ENCODE measurements at places on chromosomes 12 and 14.
A peak's percentile ranks its signal among the peaks of the same experiment; 100 is the strongest.

DNA sequence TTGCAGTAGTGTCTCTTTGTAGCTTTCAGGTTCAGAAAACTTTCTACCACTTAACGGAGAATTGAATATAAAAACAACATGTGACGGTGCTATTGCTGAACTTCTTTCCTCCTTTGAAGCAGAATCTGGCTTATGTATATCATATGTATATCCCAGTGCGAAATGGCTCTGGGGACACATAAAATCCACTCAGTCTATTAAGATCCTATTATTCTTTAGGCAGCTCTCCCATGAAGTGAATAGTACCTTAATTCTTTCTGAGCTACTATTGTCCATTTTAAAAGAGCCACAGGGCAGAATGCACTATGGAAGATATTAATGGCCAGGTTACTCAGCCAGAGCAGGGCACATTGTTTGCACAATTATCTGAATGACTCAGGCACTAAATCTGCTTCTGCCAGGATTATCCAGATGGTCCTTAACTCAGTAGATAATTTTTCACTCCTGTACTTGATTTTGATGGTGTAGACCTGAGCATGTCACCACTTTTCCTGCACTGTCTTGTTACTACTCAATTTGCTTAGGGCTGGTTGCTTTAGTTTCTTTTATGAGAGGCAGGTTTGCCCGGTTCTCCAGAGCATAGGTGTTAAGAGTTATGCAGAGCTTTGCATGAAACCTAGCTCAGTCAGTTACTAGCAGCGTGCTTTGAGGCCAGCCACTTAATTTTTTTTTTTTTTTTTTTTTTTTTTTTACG lies 5.5 kb downstream of the CNTN1 start:
- no peak for DNase-seq

- DNase-seq: no peak
These were observed 5.6 kb upstream of the E2F7 start for GRCh38 chr12:77070800-77071449.

DNA sequence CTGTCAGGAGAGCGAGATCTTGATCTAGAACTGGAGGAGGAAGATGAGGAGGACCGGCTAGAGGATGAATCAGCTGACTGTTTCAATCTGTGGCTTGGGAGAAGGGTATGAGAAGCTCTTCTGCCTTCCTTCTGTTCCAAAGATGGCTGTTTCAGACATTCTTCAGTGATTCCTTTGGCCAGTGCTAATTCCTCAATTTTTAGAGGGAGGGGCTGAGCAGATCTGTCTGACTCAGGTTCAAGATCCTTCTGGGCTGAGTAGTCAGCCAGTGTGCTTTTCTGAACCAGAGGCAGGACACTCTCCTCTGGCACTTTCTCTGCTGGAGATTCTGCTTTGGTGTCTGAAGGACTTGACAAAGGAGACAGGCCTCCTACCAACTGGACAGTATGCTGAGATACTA lies 15.2 kb downstream of the ACIN1 start:
- DNase-seq: no peak

DNA sequence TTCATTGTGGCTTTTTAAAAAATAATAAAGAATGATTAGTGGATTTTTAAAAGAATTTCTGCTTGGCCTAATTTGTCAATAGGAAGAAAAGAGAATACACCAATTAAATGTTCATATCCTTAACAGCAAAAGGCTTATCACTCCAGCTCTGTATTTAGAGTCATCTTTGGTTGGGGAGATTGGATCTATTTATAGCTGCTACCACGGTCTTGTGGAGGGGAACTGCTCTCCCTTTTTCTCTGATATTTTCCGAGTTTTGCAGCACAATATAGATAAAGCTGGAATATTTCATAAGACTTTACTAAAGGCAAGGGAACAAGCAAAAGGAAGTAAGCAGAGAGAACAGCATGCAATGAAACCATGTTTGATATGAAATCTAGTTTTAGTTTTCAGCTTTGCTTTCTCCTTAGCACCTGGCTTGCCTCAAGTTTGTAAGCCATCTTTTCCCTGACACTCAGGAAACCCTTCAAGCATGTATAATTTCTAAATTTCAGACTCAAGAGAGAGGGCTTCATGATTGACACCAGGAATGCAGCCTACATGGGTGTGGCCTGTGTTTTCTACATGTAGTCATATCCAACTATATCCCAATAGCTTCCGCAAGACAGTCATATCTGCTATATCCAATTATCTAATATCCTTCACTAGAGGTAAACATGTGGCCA lies 35.2 kb downstream of the BRMS1L start:
- DNase-seq: no peak

GRCh38 chr14:63542231-63542999 lies 762 bp downstream of the PPP2R5E start:
- no peak for DNase-seq

- DNase-seq: no peak
These were observed 305.7 kb upstream of the FLRT2 start for GRCh38 chr14:85224241-85224640.

DNA sequence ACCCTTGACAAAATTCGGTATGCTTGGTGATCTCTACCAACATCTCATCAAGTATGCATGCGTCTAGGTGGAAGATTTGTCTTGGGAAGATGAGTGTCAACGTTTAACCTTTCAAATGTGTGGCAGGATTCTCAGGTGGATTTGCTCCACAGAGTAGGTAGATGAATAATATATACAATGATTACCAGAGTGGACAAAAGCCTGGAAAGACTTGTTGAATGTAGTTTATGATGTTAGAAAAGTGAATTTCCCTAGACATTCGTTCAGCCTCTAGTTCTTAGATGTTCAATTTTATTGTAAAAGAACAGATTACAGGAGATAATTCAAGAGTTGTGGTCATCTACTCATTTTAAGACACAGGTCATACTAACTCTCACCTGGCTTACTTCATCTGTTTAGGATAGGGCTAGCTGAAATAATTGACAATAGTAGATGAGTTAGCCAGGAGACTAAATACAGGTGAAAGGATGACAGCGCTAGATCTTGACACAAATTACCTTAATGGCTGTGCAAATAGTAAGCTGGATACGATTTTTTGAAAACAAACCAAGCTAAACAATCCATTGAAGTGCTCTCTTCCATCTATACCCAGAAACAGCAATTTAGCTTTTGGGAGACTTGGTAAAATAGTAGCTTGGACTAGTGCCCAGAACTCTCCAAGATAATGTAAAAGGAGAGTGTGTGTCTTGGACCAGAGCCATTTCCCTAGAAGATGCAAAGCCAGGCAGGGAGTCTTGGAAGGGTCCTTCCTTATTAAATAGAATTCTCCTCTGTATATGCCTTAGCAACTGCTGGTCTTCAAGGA lies 168.0 kb downstream of the DACT1 start:
- DNase-seq: no peak

GRCh38 chr12:122886851-122887818 lies 8.8 kb downstream of the VPS37B start:
- peak; percentile 80 for DNase-seq

DNA sequence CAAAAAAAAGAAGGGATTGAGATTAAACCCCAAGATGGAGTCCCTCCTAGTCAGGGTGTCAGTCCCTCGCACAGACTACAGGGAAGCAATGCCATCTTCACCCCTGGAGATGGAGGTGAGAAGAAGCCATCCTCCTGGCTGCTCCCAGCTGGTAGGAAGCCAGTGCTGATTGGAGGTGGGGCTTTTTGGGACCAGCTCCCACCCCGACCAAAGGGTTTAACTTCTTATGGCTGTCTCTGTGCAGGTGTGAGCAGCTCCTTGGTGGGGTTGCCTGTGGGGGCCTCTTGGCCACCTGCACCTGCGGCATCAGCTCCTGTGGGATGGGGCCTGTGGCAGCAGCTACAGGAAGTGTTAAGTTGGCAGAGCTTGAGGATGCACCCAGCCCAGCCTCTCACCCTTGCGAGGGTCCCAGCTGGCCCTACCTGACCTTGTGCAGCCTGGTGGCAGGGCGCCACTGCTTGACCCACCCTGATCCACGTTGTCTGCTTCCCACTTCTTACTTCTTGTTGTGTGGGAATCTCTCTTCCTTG lies 3.8 kb upstream of the KRT86 start:
- DNase-seq: no peak

All from activated CD4-positive, alpha-beta T cell treated with anti-CD3 and anti-CD28 coated beads, Interleukin-2, amount 50 U/mL, for 16 hours (primary cell).